ENCODE measurements at places on chromosomes 5 and 9. TPM values are rescaled to one million over a fixed set of nuclear protein-coding genes. Genes with fewer than 3 reads are reported as not detected.

DNA sequence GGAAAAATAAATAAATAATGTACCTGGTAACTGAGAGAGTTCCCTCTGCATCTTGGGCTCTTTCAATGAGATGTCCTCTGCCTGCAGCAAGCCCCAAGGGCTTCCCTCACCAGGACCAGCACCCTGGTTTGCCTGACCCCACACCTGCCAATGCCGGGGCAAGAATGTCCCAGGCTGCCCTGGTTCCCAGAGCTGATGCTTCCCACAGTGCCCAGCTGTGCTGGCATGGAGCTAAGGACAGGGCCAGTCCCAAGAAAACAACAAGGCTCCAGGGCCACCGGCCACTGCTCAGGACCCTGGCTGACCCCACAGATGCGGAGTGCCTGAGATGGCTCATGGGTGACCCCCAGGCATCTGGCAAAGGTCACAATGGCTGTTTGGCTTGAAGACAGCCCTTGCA, 123.5 kb downstream of the KCNIP1 start:
- no peaks in the 10 kb centered on the region for H3K36me3 ChIP-seq
- no peak overlapping the region for H3K4me3 ChIP-seq
- no peaks in the 10 kb centered on the region for H3K4me1 ChIP-seq
- H3K27ac ChIP-seq: no peak overlapping the region
- no peak for DNase-seq

DNA sequence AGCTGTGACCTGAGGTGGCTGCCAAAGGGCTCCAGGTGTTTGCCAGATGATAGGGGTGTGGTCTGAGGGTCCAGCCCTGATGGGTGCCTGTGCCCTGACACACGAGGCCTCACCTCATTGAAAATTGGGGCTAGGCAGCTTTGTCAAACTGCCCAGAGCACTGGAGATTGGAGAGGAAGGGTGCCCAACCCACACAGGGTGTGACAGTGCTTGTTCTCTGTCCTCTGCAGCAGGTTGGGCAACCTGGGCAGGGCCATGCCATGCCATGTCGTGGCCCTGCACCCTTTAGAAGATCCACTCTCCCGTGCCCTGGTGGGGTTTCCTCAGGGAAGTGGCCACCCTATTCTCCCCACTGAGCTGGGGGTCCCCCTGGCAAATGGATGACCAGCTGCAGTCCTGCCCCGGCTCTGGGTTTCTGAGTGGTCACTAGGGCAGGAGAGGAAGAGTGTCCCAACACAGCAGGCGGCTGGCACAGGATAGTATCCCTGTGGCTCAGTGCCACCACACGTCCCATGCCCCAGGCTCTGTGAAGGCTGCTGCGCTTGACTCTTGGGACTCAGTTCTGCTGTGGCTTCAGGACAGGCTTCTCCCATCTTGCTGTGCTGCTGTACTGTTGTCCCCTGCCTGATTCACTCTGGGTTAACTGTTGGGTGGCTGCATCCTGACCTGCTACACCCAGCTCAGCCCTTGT, 100.8 kb upstream of the PITX1 start:
- peak overlapping the region; percentile 51 for H3K4me3 ChIP-seq
- DNase-seq: peak; percentile 29
- H3K4me1 ChIP-seq: peaks cover 53% of the 10 kb centered on the region
- no peaks in the 10 kb centered on the region for H3K27me3 ChIP-seq
- H3K27ac ChIP-seq: peak overlapping the region; percentile 74
- peaks cover 15% of the 10 kb centered on the region for H3K36me3 ChIP-seq

DNA sequence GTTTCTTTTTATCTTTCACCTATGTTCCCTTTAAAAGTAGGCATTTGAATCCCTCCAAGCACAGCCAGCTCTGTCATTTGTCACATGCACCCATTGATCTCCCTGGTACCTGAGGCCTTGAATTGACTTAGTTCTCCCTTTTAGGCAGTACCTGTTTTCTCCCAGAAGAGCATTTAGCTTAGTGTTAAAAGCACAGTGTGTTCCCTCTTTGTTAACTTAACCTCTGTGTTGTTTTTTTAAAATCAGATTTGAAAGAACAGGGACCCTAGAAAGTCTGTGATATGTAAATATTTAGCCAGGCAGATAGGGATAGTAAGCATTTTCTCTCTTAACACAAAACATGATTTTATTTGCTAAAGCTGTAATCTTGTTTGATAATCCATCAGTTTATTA, 113.8 kb upstream of the SPATA31D4 start:
- H3K4me1 ChIP-seq: peaks cover 23% of the 10 kb centered on the region
- DNase-seq: no peak
- H3K27ac ChIP-seq: peak overlapping the region; percentile 43
- H3K36me3 ChIP-seq: no peaks in the 10 kb centered on the region
- no peaks in the 10 kb centered on the region for H3K27me3 ChIP-seq

- no peak overlapping the region for H3K27ac ChIP-seq
- DNase-seq: no peak
- H3K27me3 ChIP-seq: peaks cover 13% of the 10 kb centered on the region
- H3K4me1 ChIP-seq: no peaks in the 10 kb centered on the region
- no peak overlapping the region for H3K4me3 ChIP-seq
- peaks cover 21% of the 10 kb centered on the region for H3K36me3 ChIP-seq
These were observed 3.3 kb upstream of the SH2D3C start for GRCh38 chr9:127781806-127782205.

DNA sequence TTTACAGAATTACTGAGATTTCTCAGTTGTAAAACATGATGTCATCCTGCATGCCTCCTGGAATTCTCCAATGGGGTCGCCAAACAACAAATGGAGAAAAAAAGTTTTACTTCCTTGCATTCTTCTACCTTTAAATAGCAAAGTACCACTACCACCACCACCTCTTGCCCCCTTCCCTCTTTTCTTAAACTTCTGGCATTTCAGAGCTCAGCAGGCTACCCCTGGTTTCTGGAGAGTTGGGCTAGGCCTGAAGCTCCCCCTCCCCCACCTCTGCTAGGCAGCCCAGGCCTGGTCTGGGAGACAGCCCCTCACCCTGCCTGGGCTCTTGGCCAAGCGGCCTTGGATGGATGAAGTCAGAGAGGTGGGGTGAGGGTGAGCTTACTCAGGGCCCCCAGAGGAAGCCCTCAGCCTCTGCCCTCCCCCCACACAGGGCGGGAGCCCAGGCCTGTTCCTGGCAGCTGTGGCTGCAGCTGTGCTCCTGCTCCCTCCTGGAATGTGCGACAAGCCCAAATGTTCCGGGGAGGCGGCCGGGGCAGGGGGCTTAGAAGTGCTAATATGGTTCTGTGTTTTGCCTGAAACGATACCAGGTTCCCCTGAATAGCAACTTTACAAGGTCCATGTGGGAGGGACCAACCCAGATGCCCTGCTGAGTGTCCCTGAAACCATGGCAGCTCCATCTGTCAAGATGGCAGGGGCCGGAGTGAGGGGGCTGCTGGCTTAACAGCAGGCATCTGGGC, 6.0 kb upstream of the CCIN start:
- H3K4me1 ChIP-seq: no peaks in the 10 kb centered on the region
- no peak overlapping the region for H3K27ac ChIP-seq
- no peak overlapping the region for H3K4me3 ChIP-seq
- peaks cover 18% of the 10 kb centered on the region for H3K27me3 ChIP-seq
- DNase-seq: no peak
- no peaks in the 10 kb centered on the region for H3K36me3 ChIP-seq

DNA sequence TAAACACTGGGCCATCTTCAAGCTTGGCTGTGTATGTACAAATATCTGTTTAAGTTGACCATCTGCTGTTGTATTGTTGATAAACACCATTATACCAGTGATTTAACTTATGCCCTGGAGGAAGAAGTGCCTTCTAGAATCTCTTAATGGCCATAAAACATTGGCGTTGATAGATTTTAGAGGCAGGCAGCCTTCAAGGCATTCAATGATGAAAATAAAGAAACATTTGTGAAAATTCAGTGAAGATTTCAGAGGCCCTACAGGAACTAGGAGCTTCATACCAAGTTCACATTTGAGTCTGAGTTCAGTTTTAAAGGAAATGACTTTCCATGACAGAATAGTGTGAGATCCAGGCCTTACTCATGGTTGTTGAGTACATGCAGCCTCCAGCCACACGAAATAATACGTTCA, 52.2 kb downstream of the MAP1B start:
- no peak overlapping the region for H3K27ac ChIP-seq
- H3K4me3 ChIP-seq: no peak overlapping the region
- H3K27me3 ChIP-seq: no peaks in the 10 kb centered on the region
- no peaks in the 10 kb centered on the region for H3K4me1 ChIP-seq

GRCh38 chr9:106478312-106478711, 384.7 kb upstream of the ZNF462 start:
- H3K4me3 ChIP-seq: no peak overlapping the region
- H3K4me1 ChIP-seq: no peaks in the 10 kb centered on the region
- no peaks in the 10 kb centered on the region for H3K27me3 ChIP-seq
- no peak overlapping the region for H3K27ac ChIP-seq
- no peaks in the 10 kb centered on the region for H3K36me3 ChIP-seq

GRCh38 chr9:35682520-35683315, 7.0 kb downstream of the TPM2 start:
- no peaks in the 10 kb centered on the region for H3K27me3 ChIP-seq
- H3K4me3 ChIP-seq: no peak overlapping the region
- H3K4me1 ChIP-seq: peaks cover 15% of the 10 kb centered on the region
- H3K27ac ChIP-seq: peak overlapping the region; percentile 36

GRCh38 chr9:86168256-86168655, 68.9 kb upstream of the GOLM1 start:
- no peaks in the 10 kb centered on the region for H3K27me3 ChIP-seq
- H3K4me3 ChIP-seq: no peak overlapping the region
- no peak for DNase-seq
- H3K4me1 ChIP-seq: no peaks in the 10 kb centered on the region
- no peaks in the 10 kb centered on the region for H3K36me3 ChIP-seq

- H3K36me3 ChIP-seq: no peaks in the 10 kb centered on the region
- H3K27ac ChIP-seq: no peak overlapping the region
- H3K4me1 ChIP-seq: no peaks in the 10 kb centered on the region
- no peak for DNase-seq
- H3K27me3 ChIP-seq: peaks cover 89% of the 10 kb centered on the region
These were observed 90.2 kb upstream of the SH3PXD2B start for GRCh38 chr5:172544371-172545095.

- H3K4me1 ChIP-seq: no peaks in the 10 kb centered on the region
- peaks cover 55% of the 10 kb centered on the region for H3K27me3 ChIP-seq
- peaks cover 9% of the 10 kb centered on the region for H3K36me3 ChIP-seq
- no peak overlapping the region for H3K27ac ChIP-seq
- DNase-seq: peak; percentile 39
- H3K4me3 ChIP-seq: peak overlapping the region; percentile 75
These were observed 41.4 kb upstream of the CLPTM1L start for GRCh38 chr5:1386274-1386717.

DNA sequence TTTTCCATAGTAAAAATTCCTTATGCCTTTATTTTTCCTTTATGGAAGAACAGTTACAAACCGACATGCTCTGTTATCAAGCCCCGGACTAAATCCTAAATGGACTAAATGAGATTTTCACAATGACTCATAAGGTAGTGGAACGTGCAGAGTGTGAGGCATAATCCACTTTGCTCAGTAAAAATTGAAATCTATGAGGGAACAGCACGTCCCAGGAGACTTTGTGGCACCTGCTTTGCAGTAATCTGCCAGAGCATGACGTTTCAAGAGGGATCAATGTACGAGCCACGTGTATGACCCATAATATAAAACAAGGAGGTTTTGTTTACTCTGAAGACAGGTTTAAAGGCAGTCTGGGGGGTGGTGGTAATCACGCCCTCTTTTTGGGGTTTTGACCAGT, 83.8 kb upstream of the GNA14 start:
- no peaks in the 10 kb centered on the region for H3K27me3 ChIP-seq
- H3K4me3 ChIP-seq: no peak overlapping the region
- H3K4me1 ChIP-seq: no peaks in the 10 kb centered on the region
- no peaks in the 10 kb centered on the region for H3K36me3 ChIP-seq

- no peaks in the 10 kb centered on the region for H3K27me3 ChIP-seq
- H3K36me3 ChIP-seq: peaks cover 6% of the 10 kb centered on the region
- H3K27ac ChIP-seq: peak overlapping the region; percentile 81
- peaks cover 53% of the 10 kb centered on the region for H3K4me1 ChIP-seq
- DNase-seq: no peak
- no peak overlapping the region for H3K4me3 ChIP-seq
These were observed 121.8 kb downstream of the SEMA6A start for GRCh38 chr5:116452774-116453368.

- no peaks in the 10 kb centered on the region for H3K27me3 ChIP-seq
- peak overlapping the region; percentile 88 for H3K27ac ChIP-seq
- peaks cover 41% of the 10 kb centered on the region for H3K4me1 ChIP-seq
- no peak overlapping the region for H3K4me3 ChIP-seq
- H3K36me3 ChIP-seq: peaks cover 15% of the 10 kb centered on the region
These were observed 163.3 kb downstream of the AUH start for GRCh38 chr9:91198405-91198804.

- no peak overlapping the region for H3K4me3 ChIP-seq
- no peaks in the 10 kb centered on the region for H3K27me3 ChIP-seq
- no peak for DNase-seq
- H3K27ac ChIP-seq: no peak overlapping the region
- H3K4me1 ChIP-seq: peaks cover 8% of the 10 kb centered on the region
- H3K36me3 ChIP-seq: no peaks in the 10 kb centered on the region
These were observed 54.4 kb downstream of the ANKH start for GRCh38 chr5:14816999-14817761.

DNA sequence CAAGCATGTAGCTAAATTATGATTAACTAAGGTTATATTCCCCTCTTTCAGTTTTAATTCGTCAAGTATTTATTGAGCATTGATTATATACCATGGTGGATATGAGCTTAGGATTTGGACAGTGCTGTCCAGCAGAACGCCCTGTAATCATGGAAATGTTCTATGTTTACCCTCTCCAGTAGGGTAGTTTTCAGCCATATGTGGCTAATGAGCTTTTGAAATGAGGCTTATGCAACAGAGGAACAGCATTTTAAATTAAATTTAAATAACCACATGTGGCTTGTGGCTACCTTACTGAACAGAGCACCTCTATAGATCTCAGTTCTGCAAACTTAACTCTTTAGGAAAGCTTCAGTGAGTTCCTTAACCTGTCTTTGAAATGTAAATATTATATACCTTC, 59.1 kb downstream of the JMY start:
- H3K36me3 ChIP-seq: no peaks in the 10 kb centered on the region
- H3K27ac ChIP-seq: no peak overlapping the region

DNA sequence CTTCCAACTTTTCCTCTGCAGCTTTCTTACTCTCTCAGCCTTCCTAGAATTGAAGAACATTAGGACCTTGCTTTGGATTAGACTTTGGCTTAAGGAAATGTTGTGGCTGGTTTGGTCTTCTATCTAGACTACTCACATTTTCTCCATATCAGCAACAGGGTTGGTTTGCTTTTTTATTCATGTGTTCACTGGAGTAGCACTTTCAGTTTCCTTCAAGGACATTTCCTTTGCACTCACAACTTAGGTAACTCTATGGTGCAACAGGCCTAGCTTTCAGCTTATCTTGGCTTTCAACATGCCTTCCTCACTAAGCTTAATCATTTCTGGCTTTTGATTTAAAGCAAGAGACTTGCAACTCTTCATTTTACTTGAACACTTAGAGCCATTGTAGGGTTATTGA, 153.1 kb downstream of the CCDC192 start:
- H3K4me1 ChIP-seq: peaks cover 39% of the 10 kb centered on the region
- H3K36me3 ChIP-seq: no peaks in the 10 kb centered on the region
- H3K27me3 ChIP-seq: no peaks in the 10 kb centered on the region
- peak overlapping the region; percentile 27 for H3K27ac ChIP-seq
- DNase-seq: no peak
- H3K4me3 ChIP-seq: no peak overlapping the region

- H3K4me1 ChIP-seq: no peaks in the 10 kb centered on the region
- no peaks in the 10 kb centered on the region for H3K36me3 ChIP-seq
These were observed 93.5 kb downstream of the HRH2 start for GRCh38 chr5:175751369-175751768.

GRCh38 chr5:76223696-76224095, 140.5 kb downstream of the SV2C start:
- no peaks in the 10 kb centered on the region for H3K36me3 ChIP-seq
- no peak overlapping the region for H3K27ac ChIP-seq
- no peak for DNase-seq
- H3K27me3 ChIP-seq: no peaks in the 10 kb centered on the region

Gene PCDH12
- not detected for total RNA-seq

Gene KCNV2
- total RNA-seq: not detected

Gene IRX4
- not detected for total RNA-seq

Gene NR3C1
- total RNA-seq: 63.1 TPM

Gene SLC12A2
- 576 TPM for total RNA-seq

Gene EPB41L4A
- total RNA-seq: 27.6 TPM

Gene FGF10
- total RNA-seq: not detected
